ENCODE measurements at places on chromosomes 7 and 10. TPM values are rescaled to one million over a fixed set of nuclear protein-coding genes. Genes with fewer than 3 reads are reported as not detected.

DNA sequence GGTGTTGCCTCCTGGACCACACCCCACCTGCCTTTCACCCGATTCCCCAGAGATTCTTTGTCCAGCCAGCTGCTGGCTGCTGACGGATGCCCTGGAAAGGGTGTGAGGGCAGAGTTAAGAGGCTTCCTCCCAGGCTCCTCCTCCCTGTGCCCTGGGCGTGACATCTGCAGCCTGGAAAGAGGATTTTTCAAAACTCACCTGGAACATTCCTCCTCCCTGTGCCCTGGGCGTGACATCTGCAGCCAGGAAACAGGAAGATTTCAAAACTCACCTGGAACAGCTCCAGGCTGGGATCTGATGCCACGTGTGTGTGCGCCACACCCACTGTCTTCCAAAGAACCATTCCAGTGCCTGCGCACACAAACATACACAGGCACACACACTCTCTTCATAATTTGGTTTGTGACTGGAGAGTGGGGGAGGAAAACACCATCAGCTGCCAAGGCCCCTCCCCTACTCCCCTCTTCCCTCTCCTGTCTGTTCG lies 5.2 kb downstream of the MARVELD1 start:
- no peaks in the 10 kb centered on the region for H3K4me1 ChIP-seq
- no peaks in the 10 kb centered on the region for H3K36me3 ChIP-seq
- H3K4me3 ChIP-seq: no peak overlapping the region
- no peak for DNase-seq
- no peaks in the 10 kb centered on the region for H3K27me3 ChIP-seq

DNA sequence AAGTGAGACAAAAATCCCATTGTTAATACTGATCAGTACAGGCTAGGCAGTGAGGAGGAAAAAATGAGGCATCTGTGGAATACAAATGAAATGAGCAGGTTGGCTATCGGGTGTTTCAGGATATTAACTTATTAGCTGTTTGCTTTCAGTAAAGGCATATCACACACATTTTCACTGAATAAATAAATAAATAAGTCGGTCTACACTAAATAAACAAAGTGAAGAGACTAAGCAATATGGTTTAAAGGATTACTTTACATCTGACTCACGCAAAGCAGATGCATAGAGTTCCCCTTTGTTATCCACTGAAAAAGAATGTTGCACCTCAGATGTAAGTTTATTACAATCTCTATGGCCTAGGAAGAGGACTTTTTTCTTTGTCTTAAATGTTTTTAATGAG lies 6.3 kb upstream of the SEMA3A start:
- H3K4me3 ChIP-seq: no peak overlapping the region
- H3K36me3 ChIP-seq: no peaks in the 10 kb centered on the region
- no peaks in the 10 kb centered on the region for H3K27me3 ChIP-seq

- H3K4me1 ChIP-seq: no peaks in the 10 kb centered on the region
- H3K27ac ChIP-seq: no peak overlapping the region
- DNase-seq: no peak
- no peak overlapping the region for H3K4me3 ChIP-seq
- no peaks in the 10 kb centered on the region for H3K27me3 ChIP-seq
- H3K36me3 ChIP-seq: no peaks in the 10 kb centered on the region
Observed at GRCh38 chr7:113890331-113891030, 28.3 kb downstream of the PPP1R3A start.

DNA sequence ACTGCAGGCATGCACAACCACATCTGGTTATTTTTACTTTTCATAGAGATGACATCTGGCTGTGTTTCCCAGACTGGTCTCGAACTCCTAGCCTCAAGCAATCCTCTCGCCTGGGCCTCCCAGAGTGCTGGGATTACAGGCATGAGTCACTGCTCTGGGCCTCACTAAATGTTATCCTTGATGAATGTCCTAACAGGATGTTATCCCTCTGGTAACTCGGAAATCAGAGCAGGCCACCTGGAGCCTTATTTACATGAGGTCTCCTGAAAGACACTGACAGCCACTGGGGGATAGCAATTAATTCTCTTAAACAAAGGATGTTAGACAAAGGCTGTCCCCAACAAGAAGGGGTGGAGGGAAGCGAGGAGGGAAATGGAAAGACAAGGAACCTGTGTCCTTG lies 4.5 kb upstream of the ZNF438 start:
- DNase-seq: no peak
- H3K4me1 ChIP-seq: peaks cover 1% of the 10 kb centered on the region
- no peak overlapping the region for H3K4me3 ChIP-seq
- H3K36me3 ChIP-seq: no peaks in the 10 kb centered on the region

Gene ZNF25
- total RNA-seq: 13.9 TPM

Gene FGFR2
- total RNA-seq: 0.88 TPM

Gene TBX20
- total RNA-seq: not detected
